ENCODE measurements at places on chromosomes 16 and 17.
A peak's percentile ranks its signal among the peaks of the same experiment; 100 is the strongest.

DNA sequence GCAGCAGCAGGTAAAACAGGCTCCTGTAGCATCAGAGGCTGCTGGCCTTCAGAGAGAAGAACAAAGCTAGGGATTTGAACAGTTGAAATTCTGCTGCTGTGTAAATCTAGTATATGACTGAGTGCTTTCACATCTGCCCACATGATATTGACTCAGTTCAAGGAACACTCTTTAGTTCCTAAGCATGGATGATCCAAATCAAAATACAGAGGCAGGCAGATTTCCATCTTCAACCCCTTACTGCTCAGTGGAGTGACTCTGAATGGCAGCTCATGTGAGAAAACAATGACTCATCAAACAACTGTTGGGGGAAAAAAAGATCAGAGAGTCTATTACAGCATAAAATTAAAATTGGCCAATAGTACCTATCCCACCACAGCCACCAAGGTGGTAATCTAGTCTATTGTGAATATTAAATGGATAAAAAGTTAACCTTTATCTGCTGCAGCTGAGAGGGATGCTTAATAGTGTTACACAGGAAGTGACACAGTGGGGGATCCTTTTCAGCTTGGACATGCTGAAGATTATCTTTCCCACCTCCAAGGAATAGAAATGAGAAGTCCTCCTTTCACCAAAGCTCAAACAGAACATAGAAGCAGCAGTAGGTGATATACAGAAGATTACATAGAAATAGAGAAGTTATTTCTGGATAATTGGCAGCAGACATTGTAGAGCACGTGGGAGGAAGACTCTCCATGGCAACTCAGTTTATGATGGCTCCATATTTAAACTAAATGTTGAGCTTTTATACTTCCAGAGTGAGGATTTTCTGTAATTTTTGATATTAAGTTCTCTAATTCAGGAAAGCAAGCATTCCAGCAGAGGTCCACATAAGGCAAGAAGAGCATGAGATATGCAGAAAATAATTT lies 239.7 kb upstream of the ERCC4 start:
- no peak for DNase-seq

DNA sequence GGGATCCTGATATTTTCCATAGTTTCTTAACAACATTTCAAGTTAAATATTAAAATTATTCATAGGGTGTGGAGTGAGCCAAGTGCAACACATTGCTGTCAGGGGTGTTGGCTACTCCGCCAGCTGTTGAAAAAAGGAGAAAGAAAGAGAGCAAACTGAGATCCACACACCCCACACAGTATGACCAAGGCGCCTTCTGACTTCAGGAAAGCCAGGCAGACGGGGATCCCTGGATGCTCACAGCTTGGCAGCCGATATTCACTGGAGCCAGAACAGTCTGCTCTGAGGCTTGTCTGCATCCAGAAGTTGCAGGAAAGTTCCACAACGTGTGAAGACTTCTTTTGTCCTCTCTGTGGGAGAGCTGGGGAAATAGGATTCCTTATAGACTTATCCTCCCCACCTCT lies 9.3 kb downstream of the CHD9NB start:
- DNase-seq, result peak; percentile 75

GRCh38 chr17:74995847-74996246 lies 8.4 kb downstream of the CDR2L start:
- no peak for DNase-seq

- DNase-seq, result no peak
Measured at GRCh38 chr17:80751070-80751945, 206.7 kb downstream of the RPTOR start.

- DNase-seq, result no peak
Measured at GRCh38 chr17:60106340-60107059, 27.8 kb upstream of the HEATR6 start.

DNA sequence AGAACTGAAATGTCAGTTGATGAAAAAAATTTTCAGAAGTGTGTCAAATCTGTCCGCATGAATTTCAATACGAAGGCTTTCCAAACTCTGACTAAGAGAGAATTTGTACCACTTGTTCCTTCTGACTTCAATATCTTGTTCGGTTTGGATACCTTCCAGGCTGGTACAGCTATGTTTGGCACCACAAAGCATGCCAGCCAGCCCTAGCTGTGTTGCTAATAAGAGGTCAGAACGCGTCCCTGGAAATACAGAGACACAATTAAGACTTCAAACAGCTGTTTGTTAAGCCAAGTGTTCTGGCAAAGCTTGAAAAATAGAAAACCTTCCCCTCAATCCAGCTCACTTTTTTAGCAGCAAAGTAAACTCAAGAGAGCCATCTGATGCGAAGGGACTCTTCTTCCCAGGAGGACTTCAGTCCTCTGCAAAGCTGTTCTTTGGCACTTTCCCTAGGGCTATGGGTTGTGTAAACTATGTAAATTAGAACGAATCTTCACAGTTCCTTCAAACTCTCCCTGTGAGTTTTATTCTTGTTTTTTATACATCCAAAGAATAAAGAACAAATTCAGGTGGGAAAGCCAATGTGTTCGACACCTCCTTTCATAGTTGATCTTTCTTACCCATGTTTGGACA lies 35.1 kb downstream of the GRB2 start:
- DNase-seq, result no peak

GRCh38 chr16:11629071-11630030 lies 38.9 kb upstream of the SNN start:
- DNase-seq, result peak; percentile 50

DNA sequence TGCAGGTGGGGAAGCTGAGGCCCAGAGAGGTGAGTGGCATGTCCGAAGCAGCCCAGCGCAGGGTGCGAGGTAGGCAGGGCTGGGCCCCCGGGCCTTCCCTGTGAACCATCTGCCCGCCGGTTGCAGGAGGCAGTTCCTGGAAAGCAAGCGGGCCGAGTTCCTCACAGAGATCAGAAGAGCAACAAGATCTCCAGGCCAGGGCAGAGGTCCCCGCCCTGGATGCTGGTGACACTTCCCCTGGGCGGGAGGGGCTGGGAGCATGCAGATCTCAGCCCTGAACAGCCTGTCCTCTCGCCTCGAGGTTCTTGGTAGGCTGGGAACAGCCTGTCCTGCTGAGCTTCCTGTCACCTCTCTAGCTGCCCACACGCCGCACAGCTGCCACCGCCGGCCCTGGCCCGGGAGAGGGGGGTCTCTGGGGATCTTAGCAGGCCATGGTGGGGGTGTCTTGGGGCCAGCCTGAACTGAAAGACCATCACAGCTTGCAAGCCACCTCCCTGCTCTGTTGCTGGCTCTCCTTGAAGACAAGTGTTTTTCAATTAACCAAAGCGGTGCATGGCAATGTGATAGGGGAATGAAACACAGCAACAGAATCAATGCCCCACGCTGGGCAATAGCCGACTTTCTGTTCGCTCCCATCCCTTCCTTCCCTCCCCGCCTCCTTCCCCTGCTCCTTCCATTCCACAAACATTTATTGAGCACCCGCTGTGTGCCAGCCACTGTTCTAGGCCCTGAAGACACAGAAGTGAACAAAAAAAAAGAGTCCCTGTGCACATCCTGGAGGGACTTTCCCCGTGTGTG lies 31.7 kb downstream of the SOCS1 start:
- no peak for DNase-seq

DNA sequence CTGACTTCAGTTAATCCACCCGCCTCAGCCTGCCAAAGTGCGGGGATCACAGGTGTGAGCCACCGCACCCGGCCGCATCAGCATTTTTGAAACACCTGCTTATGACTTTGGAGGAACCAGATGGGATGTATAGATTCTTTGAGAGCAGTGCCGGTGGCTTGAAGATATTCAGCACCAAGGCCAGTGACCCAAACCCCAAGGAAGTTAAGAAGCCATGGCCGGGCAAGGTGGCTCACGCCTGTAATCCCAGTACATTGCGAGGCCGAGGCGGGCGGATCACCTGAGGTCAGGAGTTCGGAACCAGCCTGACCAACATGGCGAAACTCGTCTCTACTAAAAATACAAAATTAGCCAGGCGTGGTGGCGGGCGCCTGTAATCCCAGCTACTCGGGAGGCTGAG lies 43.9 kb downstream of the TRARG1 start:
- no peak for DNase-seq

DNA sequence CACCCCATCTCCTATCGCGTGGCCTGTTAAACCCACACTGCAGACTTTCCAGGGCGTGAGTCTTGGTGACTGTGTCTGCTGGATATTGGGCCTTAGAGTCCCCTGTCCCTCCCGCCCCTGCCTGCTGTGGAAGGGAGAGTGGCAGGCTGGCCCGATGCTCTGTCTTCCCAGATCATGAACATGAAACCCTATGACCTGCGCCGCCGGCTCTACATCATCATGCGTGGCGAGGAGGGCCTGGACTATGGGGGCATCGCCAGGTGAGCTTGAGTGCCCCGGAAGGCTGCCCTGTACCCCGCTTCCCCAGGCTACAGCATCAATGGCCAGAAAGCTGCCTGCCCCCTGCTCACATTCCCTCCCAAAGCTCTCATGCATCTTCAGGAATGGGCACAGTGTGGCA lies 19.5 kb upstream of the CLEC18A start:
- DNase-seq, result peak; percentile 25

- DNase-seq, result no peak
Measured at GRCh38 chr16:57172721-57173290, 13.0 kb downstream of the PSME3IP1 start.

- no peak for DNase-seq
Measured at GRCh38 chr17:69972251-69972650, 102.8 kb upstream of the KCNJ16 start.

- no peak for DNase-seq
Measured at GRCh38 chr16:15059324-15059723, 3.5 kb upstream of the NTAN1 start.

GRCh38 chr17:76136276-76137000 lies 4.6 kb downstream of the FOXJ1 start:
- DNase-seq, result no peak

GRCh38 chr17:34442387-34443111 lies 79.5 kb upstream of the CCL1 start:
- no peak for DNase-seq

- no peak for DNase-seq
Measured at GRCh38 chr17:79062691-79063090, 11.9 kb upstream of the ENGASE start.

DNA sequence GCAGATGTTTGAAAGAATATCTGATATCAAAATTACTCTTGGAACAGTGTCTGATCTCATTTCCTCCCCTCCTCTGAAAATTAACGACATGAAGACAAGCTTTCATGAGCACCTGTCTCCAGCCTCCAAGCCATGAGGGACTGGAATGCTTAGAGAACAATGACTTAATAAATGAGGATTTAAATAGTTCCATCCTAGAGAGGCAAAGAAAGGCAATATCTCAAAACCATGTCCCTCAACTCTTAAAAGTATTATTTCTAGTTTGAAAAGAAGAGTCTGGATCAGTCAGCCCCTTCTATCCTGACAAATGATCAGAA lies 137.5 kb downstream of the ANKFN1 start:
- no peak for DNase-seq

DNA sequence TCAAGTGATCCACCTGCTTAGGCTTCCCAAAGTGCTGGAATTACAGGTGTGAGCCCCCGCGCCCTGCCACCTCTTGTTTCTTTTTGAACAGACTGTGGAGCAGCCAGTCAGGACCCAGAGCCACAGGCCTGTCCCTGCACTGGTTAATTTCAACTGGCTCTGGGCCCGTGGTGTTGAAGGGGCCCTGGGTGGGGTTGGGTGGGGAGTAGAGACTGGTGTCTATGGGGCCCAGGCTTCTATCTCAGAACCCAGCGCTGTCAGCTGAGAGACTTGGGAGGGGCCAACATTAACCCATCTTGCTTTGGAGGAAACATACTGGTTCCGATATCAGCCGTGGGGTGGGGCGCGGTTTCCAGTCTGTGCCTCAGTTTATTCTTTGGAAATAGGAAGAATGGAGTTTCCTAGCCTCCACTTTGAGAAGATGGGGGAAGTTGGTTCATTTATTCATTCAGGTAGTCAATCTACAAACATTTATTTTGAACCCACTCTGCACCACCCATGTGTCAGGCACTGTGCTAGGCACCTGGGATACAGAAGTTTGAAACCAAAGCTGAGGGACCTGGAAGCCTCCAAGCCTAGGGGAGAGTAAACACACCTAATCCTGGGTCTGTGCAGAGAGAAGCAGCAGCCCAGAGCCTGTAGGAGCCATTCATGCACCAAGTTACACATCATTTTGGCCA lies 15.5 kb upstream of the SLC4A1 start:
- DNase-seq, result no peak

- DNase-seq, result no peak
Measured at GRCh38 chr16:11535494-11535893, 51.2 kb downstream of the LITAF start.

DNA sequence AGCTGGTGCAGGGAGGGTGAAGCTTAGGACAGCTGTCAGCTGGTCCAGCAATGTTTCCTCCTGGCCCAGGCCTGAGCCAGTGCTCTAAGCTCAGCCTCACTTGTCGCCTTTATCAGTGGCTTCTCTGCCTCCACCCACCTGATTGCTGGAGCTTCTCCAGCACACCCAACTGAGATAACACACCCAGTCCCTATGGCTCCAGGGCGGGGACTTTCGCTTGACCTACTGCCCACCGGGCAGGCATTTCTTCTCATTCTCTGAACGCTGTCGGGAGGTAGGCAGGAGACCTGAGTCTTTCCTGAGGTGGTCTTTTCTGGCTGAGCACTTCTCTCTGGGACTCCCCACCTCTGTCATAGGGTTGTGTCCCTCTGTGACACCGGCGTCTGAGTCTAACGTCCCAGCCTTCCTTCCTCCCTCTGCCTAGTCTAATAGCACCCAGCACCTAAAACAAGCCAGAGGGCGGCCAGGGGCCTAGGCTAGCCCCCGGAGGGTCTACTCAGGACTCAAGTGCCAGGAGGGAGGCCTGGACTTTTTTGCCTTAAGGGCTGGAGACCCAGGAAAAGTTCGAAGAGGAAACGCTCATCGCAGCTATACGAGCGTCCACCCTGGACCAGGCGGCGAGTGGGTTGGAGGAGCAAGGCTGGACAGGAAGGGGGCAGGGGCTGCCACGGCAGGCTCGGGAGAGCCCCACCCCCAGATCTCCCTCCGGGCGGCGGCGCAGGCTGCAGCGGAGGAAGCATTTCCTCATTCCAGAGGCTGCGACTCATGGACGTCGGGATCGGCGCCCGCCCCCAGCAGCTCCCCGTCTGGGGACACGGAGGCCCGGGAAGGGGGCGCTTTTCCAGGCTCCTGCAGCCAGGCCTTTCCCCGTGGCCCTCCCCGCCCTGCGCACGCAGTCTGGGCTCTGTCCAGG lies 756 bp downstream of the TAX1BP3 start:
- DNase-seq, result peak; percentile 96

DNA sequence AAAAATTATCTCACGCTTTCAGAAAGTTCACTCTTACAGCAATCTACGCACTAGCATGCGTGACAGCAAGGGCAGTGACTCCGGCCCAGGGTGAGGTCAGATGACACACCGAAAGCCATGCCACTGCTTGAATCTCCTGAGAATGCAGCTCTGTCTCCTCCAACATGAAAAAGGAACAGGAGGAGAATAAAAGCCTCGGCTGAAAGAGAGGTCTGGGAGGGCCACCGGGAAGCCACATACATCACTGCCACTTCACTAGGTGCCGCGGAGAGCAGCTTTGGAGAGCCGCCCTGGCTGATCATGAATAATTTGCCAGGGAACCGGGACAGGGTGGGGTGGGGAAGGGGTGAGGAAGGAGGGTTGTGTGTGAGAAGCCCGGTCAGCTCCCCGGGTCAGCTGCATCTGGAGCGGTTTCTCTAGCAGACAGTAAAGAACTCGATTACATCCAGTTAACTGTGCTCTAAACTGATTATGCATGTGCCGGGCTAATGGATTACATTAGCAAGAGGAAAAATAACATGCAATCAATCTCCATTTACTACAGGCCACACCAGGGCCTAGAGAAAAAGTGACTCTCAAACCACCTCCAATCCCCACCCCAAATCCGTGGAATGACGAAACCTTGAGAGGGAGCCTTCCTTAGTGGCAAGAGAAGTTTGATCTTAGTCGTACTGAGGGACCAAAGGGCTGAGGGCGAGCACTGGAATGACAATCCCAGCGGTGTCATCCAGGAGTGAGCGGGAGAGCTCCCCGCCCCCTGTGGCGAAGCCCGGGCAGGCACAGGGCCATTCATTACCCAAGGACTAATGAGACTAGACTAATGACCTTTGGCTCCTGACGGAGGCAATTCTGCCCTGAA lies 100.3 kb downstream of the ZFHX3 start:
- no peak for DNase-seq
